Fibroblast of skin of back (primary cell): ENCODE measurements at places on chromosomes 4 and X.
A peak's percentile ranks its signal among the peaks of the same experiment; 100 is the strongest.

DNA sequence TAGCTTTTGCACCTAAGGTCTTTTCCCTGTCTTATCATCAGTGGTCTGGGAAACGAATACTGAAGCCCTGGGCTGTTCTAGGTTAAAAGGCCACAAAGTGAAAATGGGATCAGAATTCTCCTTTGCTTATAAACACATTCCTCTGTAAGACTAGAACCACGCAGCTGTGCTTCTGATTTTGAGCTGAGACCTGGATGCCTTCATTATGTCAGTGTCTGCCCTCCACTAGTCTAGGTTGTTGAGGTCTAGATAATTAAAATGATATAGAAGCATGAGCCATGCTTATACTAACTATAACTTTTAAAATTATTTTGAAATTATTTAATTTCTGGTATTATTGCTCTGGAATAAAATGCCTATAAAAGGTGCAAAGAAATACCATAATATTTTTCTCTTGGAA lies 403.9 kb downstream of the ADGRL3 start:
- DNase-seq: no peak

DNA sequence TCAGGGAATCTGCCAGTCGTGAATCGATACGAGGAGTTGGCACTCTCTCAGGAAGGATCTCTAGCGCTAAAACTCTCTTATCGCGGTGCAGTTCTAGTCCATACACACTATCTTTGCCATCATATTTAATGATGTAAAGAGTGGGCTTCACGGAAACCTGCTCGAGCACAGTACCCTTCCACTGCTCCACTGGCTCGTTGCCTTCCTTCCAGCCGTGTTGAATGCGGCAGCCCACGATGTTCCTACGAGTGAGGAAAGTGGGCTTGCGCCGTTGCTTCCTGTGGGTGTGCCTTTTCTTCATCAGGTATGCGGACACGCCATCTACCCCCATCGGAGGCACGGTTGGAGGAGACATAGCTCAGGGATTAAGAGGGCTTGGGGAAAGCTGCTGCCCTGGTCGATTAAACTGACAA lies 661 bp downstream of the SPIN4 start:
- DNase-seq: peak; percentile 19

GRCh38 chr4:168710353-168710946 lies 213.6 kb downstream of the PALLD start:
- DNase-seq: peak; percentile 80

GRCh38 chr4:145644699-145645098 lies 25.5 kb downstream of the MMAA start:
- peak; percentile 30 for DNase-seq

GRCh38 chrX:139924069-139924695 lies 8.7 kb downstream of the ATP11C start:
- no peak for DNase-seq

DNA sequence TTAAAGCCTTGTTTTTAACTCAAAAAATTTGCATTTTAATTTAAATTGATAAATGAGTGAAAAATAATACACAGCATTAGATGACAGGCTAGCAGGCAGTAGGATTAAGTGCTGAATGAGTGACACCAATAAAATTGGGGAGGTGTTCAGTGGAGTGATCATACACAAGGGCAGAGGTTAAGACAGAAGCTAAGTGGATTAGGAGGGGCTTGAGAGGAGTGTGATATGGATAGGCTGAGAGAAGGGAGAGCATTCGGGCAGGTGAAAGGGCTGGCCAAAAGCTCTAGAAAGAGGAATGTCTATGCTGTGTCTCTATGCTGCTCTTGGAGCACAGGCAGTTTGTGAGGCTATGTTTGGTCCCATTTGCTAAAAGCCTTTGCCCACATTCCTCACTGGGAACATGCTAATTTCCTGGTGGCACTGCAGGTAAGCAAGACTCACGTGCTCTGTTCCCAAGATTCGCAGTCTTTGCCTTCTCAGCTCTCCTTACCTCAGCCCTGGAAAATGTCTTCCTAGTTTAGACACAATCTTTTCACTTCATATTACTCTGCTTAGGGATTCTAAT lies 52.8 kb upstream of the CCSER1 start:
- DNase-seq: no peak

DNA sequence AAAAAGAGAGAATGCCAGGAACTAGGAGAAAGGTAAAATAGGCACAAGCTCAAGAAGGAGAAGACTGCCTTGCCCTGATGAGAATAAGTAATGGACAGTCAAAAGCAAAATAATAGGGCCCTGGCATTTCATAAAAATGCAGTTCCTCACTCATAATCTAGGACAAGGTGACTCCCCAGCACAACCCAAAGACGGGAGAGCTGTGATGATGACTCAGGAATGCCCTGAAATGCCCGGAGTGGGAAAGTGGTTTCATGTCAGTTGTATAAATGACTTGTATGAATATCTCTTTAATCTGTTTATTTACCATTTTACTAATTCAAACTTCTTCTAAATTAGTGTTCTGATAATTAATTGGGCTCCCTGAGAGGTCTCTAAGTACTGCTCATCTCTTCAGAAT lies 28.8 kb upstream of the SETD7 start:
- DNase-seq: no peak

- DNase-seq: no peak
Measured at GRCh38 chr4:76001700-76002099, 5.6 kb downstream of the CXCL9 start.

DNA sequence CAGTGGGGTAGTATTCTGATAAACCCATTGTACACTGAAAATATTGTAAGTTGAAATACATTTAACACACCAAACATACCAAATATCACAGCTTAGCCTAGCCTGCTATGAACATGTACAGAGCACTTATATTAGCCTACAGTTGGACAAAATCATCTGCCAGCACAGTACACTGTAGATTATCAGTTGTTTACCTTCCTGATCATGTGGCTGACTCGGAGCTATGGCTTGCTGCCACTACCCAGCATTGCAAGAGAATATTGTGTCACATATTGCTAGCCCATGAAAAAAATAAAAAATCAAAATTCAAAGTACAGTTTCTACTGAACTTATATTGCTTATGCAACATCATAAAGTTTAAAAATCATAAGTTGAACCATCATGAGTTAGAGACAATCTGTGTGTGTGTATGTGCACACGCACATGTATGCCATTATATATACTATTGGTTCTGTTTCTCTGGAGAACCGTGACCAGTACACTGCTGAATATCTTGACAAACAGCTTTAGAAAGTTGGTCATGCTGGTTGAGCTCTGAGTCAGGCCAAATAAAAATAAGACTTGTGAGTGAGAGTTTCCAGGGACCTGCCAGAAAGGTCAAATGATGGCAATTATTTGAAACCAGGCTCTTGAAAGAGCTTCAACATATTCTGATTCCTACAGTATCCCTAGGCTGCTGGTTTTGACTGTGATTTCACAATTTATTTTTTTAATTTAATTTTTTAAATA lies 238.5 kb downstream of the PRR32 start:
- DNase-seq: no peak

DNA sequence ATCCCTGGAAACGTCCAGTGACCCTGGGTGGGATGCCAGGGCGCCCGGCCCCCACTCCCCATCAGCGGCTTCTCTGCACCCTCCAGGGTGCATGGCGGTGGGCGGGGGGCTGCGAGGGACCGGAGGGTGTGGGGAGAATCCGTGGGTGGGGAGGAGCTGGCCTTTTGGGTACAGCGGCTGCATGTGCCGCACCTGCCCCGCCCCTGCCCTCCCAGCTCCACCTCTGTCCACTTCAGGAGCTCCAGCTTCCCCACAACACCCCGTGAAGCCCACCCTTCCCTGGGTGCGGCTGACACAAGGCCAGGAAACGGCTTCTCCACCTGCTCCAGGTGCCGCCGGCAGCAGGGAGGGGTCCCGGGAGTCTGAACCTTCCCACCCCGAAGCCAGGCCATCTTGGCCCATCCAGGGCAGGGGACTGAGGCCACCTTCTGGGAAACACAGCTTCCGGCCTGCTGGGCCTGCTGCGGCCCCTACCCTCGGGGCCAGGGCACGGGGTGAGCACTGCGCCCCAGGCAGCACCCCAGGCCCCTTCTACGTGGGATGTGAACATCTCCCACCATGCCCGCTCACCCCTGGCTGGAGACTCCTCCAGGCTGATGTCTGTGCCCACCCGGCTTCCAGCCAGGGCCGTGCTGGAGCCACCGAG lies 34.6 kb downstream of the CPLX1 start:
- no peak for DNase-seq

GRCh38 chrX:39652336-39652735 lies 445.4 kb downstream of the BCOR start:
- DNase-seq: no peak
